ENCODE measurements at places on chromosomes 7 and 10.

GRCh38 chr7:30163231-30163894 is 28.6 kb downstream of the MTURN start:
- DNase-seq, result no peak

- DNase-seq, result peak; percentile 6
Observed at GRCh38 chr7:46776790-46777189, 805.1 kb downstream of the TNS3 start.

- DNase-seq, result peak; percentile 35
Observed at GRCh38 chr7:66930341-66930740, 9.3 kb downstream of the TMEM248 start.

GRCh38 chr10:131083915-131084790 is 227.4 kb downstream of the TCERG1L start:
- DNase-seq, result no peak

DNA sequence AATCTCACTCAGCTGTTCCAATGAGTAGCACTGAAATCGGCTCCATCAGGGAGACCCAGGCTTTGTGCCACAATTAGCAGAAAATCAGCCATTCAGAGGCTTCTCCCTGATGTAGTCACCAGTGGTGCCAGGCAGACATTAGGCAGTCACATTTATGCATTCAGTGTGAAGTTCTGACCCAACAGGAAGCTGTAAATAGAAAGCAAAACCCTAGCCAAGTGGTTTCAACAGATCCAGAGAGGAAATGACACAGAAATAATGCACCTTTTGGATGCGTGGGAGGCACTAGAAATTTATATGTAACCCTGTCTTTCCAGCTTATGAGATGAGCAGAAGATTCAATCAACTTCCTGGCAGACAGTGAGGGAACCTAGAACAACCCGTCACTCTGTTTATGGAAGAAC is 186.4 kb downstream of the PDE1C start:
- no peak for DNase-seq

- DNase-seq, result peak; percentile 88
Observed at GRCh38 chr10:35379226-35380137, 43.2 kb downstream of the CCNY start.

DNA sequence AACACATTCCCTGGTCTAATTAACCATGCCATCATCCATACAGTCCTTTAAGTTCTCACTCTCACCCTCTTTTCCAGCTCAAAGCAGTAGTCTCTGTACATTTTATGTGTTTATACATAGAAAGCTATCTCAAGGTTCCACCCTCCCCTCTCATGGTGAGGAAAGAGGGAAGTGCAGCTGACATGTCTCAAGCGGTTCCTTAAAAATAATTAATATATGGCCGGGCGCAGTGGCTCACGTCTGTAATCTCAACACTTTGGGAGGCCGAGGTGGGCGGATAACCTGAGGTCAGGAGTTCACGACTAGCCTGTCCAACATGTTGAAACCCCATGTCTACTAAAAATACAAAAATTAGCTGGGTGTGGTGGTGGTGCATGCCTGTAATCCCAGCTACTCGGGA is 36.7 kb downstream of the ZC3HAV1 start:
- peak; percentile 19 for DNase-seq
